ENCODE measurements at places on chromosomes 2 and 18.

DNA sequence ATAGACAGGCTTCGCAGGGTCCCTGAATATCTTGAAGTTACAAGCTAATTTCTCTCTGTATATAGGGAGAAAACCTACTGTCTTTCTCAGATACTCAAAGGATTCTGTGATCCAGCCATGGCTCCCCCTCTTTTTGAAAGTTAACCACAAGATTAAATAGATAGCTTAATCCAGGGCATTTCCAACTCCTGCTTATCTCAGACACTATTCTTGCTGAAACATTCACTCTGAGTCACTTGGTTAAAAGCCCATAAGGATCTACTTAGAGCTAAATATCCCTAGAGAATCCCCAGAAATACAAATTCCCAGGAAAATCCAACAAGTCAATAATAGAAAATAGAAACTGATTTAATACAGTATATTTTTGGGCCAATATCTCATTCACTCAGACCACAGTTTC lies 179.1 kb upstream of the LYPD1 start:
- DNase-seq, result no peak

- no peak for DNase-seq
These were observed 28.1 kb downstream of the PIK3C3 start for GRCh38 chr18:41982942-41983660.

DNA sequence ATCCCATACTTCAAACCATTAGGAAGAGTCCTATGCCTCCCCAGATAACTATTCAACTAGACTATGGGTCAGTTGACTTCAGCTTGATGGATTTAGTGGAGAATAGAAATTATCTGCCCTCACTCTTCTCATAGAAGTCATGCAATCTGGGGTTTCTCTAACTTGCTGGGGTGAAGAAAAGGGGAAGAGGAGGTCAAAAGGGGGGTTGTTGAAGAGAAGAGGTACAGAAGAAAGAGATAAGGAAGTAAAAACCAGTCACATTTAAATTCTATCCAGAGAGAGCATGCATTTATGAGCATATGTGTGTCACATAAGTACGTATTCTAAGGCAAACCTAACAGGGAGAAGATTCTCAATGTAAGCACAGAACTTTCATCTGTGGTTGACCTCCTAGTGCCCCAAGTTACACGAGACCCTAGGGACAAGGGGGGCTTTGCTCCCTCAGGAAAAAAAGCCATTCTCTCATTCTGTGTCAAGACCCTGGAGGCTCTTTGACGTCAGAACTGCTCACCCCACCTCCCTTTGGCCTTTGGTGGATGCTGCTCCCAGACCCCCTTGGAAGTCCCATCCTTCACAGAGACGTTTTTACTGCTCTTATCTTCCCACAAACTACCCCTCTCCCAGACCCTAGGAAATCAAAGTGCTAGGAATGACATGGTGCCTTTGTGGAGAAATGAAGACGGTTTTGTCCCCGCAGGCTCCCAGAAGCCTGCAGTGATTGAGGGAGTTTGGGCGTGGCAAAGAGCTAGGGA lies 236.8 kb upstream of the TNP1 start:
- DNase-seq, result no peak

DNA sequence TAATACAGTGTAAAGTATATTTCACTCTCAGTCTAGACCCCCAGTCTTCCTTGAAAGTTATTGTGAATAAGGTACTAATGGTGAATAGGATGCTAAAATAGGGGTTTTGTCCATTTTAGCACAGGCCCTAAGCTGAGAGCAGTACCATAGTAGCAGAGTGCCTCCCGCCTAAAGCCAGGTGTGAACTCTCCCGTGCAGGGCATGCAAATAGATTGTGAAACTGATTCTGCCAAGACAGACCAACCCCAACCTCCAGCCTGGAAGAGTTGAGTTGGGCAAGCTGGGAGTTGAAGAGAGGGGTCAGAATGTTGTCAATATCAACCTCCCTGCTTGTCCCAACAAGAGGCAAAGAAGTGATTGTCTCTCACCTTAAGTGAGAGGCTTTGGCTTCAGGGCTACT lies 97.4 kb upstream of the CYRIA start:
- DNase-seq, result no peak

DNA sequence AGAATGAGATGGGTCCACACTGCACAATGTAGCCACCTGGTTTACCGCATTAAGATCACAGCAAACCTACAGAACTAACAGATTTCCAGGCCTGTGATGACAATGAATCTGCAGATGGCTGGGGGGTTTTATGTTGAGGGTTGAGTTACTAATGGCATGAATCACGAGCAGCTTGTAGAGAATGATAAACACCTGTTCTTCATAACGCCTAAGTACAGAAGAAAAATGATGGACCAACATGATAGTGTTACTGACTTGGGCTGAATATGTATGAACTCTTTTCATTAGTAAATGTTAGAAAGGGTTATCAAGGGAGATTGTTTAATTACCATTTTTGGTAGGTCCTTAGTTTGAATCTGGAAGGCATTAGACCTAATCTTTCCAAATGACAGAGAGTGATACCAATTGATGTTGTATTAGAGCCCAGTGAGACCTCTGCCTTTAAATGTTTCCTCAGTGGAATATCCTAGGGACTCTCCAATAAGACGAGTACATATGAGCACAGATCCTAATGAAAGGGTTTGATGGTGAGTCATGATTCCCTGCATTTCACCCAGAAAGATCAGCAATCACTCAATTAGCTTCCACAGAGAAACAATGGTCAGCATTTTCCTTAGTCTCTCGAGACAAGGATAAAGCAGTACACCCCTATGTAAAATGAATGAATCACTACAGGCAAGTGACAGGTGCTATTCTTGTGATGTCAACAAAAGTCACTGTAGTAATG lies 243.8 kb downstream of the DLGAP1 start:
- no peak for DNase-seq

DNA sequence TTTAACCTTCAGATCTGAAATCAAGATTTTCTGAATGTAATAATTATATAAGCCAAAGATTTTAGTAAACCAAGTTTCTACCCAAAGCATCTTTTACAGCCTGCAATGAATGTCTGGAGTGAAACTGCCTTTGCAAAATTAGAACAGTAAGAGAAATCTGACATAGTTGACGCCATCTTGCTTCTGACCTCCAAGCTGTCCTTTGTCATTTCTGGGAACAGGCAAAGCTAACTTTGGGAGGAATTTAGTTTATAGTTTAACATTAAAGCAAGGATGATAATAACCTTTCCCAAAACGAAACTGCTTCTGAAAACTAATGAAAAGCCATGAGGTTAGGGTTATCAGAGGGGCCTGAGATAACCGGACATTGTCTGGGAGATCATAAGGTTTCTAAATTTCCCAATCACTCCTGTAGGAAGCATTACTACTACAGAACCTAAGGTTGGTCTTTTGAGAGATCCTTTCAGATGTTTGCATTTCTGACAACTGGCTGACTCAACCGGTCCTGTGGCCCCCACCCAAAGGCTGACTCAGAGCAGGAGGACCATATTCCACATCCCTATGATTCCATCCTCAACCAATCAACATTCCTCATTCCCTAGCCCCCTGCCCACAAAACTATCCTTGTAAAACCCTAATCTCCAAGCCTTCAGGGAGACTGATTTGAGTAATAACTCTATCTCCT lies 124.5 kb downstream of the TMEM131 start:
- DNase-seq, result no peak

GRCh38 chr2:172431993-172432392 lies 4.6 kb downstream of the ITGA6 start:
- no peak for DNase-seq

DNA sequence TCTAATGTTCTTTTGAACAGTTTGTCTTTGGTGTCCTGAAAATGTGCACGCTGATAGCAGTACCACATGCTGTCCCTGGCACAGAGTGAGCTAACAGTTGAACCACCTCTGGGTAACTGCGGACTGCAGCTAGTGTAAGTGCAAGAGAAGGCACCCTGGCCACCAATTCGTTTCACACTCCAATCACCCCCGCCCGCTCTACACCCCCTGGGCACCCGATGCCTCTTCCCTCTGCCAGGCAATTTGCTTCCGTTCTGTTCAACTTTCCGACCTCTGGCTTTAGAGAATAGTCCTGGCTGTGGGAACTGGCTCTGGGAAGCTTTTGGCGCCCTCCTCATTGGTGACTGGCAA lies 1.4 kb downstream of the DOCK10 start:
- DNase-seq, result peak; percentile 89

GRCh38 chr2:48728840-48729239 lies 26.7 kb downstream of the LHCGR start:
- DNase-seq, result peak; percentile 9
